ENCODE measurements at places on chromosomes 5 and 9. TPM values are rescaled to one million over a fixed set of nuclear protein-coding genes. Genes with fewer than 3 reads are reported as not detected.

The GOLM1 gene
- 60.9 TPM for total RNA-seq

The TLX3 gene
- total RNA-seq: not detected

The GPR150 gene
- 0.59 TPM for total RNA-seq

The GCNT1 gene
- total RNA-seq: 40.9 TPM

The PRR16 gene
- 23.9 TPM for total RNA-seq

The SPATA31A5 gene
- not detected for total RNA-seq

The IGFBPL1 gene
- total RNA-seq: not detected

The SLC34A1 gene
- total RNA-seq: not detected

The CHSY3 gene
- 2.4 TPM for total RNA-seq

The DOLPP1 gene
- total RNA-seq: 13.4 TPM

The IZUMO3 gene
- total RNA-seq: not detected

The INSL6 gene
- total RNA-seq: not detected

The SPATA31C1 gene
- not detected for total RNA-seq

The BARHL1 gene
- not detected for total RNA-seq

The GAPT gene
- total RNA-seq: not detected

The NTMT1 gene
- 83.8 TPM for total RNA-seq

The GHR gene
- total RNA-seq: 1.0 TPM

The CDH12 gene
- not detected for total RNA-seq

The WDR38 gene
- not detected for total RNA-seq

The KIAA1958 gene
- 0.89 TPM for total RNA-seq

The NEURL1B gene
- total RNA-seq: 6.2 TPM

The ORM2 gene
- total RNA-seq: not detected

The PDE4D gene
- 6.5 TPM for total RNA-seq

The AFAP1L1 gene
- 11.8 TPM for total RNA-seq

The NR5A1 gene
- not detected for total RNA-seq

The TIGD6 gene
- total RNA-seq: 2.9 TPM

The P4HA2 gene
- total RNA-seq: 54.0 TPM

The MYO10 gene
- total RNA-seq: 15.6 TPM

The AQP7 gene
- total RNA-seq: not detected

The SNX2 gene
- 37.9 TPM for total RNA-seq

The PTGER4 gene
- total RNA-seq: 26.6 TPM

The DNAJA1 gene
- 88.8 TPM for total RNA-seq

The RASA1 gene
- 26.8 TPM for total RNA-seq

The NMUR2 gene
- not detected for total RNA-seq

The PCDHB9 gene
- not detected for total RNA-seq

The GPRIN1 gene
- 9.2 TPM for total RNA-seq

The PCDHB15 gene
- total RNA-seq: 0.17 TPM

The LCN15 gene
- total RNA-seq: not detected

The CDH18 gene
- total RNA-seq: 0.34 TPM

The GFRA3 gene
- not detected for total RNA-seq

The ADAMTS12 gene
- 14.7 TPM for total RNA-seq

The HEMGN gene
- not detected for total RNA-seq

The ANKRD31 gene
- total RNA-seq: under 0.01 TPM

The SLC34A3 gene
- not detected for total RNA-seq

The ANKRD18B gene
- total RNA-seq: 0.17 TPM

The BAAT gene
- under 0.01 TPM for total RNA-seq

The TYRP1 gene
- not detected for total RNA-seq

The PRDM9 gene
- not detected for total RNA-seq

The SPINK13 gene
- total RNA-seq: not detected

The STK32A gene
- total RNA-seq: under 0.01 TPM

The IFNA21 gene
- total RNA-seq: not detected

The IRGM gene
- not detected for total RNA-seq

The SPTLC1 gene
- total RNA-seq: 76.2 TPM
